ELR (cell line): ENCODE measurements at places on chromosomes 1 and 21.

GRCh38 chr1:31689379-31689778 lies 14.4 kb downstream of the COL16A1 start:
- DNase-seq = peak; percentile 14

DNA sequence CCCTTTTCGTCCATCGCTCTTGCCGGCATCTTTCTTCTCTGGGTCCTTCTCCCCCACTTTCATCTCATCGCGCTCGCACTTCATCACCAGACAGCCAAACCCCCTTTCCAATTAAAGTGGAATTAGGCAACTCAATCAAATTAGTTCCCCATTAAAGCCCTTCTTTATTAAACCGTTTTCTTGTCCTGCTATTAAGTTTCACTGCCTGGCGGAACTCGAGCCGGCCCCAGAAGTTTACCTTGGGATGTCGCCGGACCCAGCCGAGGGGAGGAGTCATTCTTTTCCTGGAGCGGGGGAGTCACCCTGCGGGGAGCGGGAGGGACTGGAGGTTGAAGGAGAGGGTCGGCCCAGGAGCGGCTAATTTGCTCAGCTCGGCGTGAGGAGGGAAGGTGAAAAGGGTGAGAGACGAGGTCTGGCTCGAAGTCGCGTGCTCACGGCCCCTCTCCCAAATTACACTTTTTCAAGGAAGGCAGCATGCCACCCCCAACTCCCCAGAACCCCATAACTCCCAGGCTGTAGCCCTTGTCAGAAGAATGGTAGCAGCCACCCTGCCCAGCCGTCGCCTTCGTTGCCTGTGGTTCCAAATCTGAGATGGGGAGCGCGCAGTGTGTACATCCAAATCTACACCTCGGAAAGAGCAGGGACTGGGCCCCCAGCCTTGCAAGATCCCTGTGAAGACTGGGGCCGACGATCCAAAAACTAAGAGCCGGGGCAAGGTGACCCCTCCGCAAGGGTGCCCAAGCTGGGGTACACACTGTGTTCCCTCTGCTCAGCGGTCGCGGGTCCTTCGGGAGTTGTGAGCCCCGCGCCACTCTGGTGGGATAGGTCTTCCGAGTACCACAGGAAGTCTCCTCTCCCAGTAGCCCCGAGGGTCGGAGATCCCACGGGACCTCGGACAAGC lies 6.4 kb downstream of the DMRTA2 start:
- no peak for DNase-seq

GRCh38 chr1:184074383-184074782 lies 22.9 kb downstream of the TSEN15 start:
- no peak for DNase-seq

GRCh38 chr1:1200876-1201810 lies 5.2 kb downstream of the TNFRSF18 start:
- DNase-seq = peak; percentile 31

- DNase-seq = no peak
Observed at GRCh38 chr1:52454127-52454526, 49.7 kb downstream of the PRPF38A start.

- DNase-seq = no peak
Observed at GRCh38 chr21:33951276-33952178, 35.9 kb upstream of the ATP5PO start.

DNA sequence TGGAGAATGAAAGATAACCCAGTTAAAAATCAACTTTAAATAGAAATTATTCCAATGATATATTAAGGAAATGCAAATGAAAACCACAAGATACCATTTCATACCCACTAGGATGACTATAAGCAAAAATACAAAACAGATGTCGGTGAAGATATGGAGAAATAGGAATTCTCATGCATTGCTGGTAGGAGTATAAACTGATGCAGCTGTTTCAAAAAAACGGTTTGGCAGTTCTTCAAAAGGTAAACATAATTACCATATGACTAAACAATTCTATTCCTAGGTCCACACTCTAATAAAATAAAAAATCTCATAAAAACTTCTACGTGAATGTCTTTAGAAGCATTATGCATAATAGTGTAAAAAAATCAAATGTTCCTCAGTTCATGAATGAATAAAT lies 763.3 kb upstream of the BRINP3 start:
- DNase-seq = peak; percentile 52

- DNase-seq = no peak
Observed at GRCh38 chr1:193537266-193538002, 351.0 kb upstream of the B3GALT2 start.

GRCh38 chr1:150066838-150067183 lies 765 bp upstream of the VPS45 start:
- no peak for DNase-seq
